ENCODE measurements at places on chromosomes 6 and 20. TPM values are rescaled to one million over a fixed set of nuclear protein-coding genes. Genes with fewer than 3 reads are reported as not detected.

Gene CCN5
- polyA plus RNA-seq: not detected

Gene NKX2-2
- not detected for polyA plus RNA-seq

DNA sequence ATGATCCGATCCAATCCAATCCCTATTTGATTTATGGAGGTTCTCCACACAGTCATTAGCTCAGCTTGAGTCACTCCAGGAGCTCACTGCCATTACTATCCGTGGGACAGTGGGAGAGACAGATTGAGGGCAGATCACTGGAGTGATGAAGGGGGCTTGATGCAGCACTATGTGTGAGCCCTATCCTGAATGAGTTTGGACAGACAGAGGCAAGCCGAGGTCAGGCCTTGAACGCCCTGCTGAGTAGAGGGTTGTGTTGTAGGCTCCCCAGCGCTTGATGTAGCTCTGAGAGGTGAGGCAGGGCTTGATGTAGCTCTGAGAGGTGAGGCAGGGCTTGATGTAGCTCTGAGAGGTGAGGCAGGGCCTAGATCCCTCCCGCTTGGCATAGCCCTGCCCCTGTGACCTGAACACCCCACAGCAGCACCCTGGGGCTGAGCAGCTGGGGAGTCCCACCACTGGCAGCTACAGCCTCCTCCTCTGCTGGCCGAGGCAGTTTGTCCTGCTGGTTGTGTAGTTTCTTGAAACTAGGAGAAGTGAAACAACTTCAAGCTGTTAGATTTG is 58.7 kb downstream of the ZFAND3 start:
- no peak for DNase-seq
- no peaks in the 10 kb centered on the region for H3K27me3 ChIP-seq
- H3K4me1 ChIP-seq: peaks cover 33% of the 10 kb centered on the region
- H3K36me3 ChIP-seq: peaks cover 15% of the 10 kb centered on the region
- no peak overlapping the region for H3K27ac ChIP-seq

DNA sequence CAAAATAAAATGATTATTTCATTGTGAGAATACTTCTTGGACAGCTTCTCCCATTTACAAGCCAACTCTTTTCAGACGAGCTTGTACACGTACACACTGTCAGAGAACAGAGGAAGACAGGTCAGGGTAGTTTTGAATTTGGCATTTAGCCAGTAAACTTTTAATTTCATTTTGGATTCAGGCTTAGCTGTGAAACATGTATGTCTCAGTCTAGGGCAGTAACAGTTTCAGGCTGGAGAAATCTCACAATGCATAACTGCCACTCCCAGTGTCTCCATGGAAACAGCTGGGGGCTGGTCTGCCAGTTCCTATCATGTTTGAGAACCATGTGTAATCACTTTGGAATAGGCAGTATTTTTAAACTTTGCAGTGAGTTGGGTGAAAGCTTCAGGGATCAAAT is 22.0 kb upstream of the QKI start:
- H3K27ac ChIP-seq: no peak overlapping the region
- peaks cover 7% of the 10 kb centered on the region for H3K4me1 ChIP-seq
- H3K4me3 ChIP-seq: no peak overlapping the region

Measured in naive thymus-derived CD8-positive, alpha-beta T cell (primary cell).